ENCODE measurements at places on chromosomes 6 and 20. TPM values are rescaled to one million over a fixed set of nuclear protein-coding genes. Genes with fewer than 3 reads are reported as not detected.

Gene OR12D3
- not detected for total RNA-seq

Gene SYCP2L
- total RNA-seq: not detected

Gene RAET1L
- not detected for total RNA-seq

Gene CSNK2B
- 141 TPM for total RNA-seq

Gene GTSF1L
- total RNA-seq: 1.1 TPM

Gene INSM1
- 0.12 TPM for total RNA-seq

Gene TOX2
- 9.2 TPM for total RNA-seq

Gene GNRH2
- total RNA-seq: 1.9 TPM

Gene C6orf15
- not detected for total RNA-seq

Gene EFCAB8
- total RNA-seq: 1.2 TPM

- no peak for DNase-seq
Observed at GRCh38 chr6:54040545-54040944, 70.7 kb upstream of the MLIP start.

- no peak for DNase-seq
Observed at GRCh38 chr20:63497946-63498935, 642 bp downstream of the EEF1A2 start.

DNA sequence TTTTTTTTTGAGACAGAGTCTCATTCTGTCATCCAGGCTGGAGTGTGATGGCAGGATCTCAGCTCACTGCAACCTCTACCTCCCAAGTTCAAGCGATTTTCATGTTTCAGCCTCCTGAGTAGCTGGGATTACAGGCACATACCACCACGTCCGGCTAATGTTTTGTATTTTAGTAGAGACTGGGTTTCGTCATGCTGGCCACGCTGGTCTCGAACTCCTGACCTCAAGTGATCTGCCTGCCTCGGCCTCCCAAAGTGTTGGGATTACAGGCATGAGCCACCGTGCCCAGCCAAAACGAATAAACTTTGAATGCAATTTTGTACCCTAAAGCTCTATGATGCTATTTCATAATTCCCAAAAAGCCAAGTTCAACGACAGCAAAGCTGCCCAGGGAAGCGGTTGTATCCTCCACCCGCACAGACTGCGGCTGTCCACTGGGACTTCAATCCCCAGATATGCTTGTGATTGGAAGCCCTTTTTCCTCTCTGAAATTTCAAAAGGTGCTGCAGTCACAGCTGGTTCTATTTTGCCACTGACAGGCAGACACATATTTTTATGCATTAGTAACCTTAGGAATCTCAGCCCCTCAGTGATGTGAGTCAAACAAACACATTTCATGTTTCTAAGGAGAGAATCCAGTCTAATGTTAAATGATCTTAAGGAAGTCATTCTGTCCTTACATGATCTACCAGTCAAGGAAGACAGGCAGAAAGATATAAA is 8.7 kb upstream of the RAMACL start:
- no peak for DNase-seq

GRCh38 chr6:52507557-52508260 is 69.2 kb downstream of the TRAM2 start:
- DNase-seq: no peak

GRCh38 chr20:45987108-45987780 is 15.2 kb upstream of the ZNF335 start:
- peak; percentile 56 for DNase-seq

DNA sequence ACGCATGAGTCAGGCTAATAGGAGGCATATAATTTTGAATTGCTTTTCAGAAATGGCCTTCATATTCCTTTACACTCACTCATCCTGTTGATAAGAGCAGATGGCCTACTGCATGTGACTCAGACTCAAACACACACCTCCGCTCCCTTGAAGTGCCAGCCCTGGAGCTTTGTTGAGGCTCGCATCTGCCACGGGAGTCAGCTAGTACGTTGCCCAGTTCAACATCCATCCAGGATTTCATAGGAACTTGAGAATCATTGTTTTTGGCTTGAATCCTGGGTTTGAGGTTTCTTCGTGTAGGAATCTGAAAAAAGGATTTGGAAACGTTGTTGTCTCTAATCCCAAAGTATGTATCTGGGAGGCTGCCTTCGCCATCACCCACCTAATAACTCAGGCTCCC is 87.4 kb upstream of the JAG1 start:
- DNase-seq: no peak

- DNase-seq: no peak
Observed at GRCh38 chr20:59246691-59247400, 53.6 kb upstream of the EDN3 start.

- DNase-seq: peak; percentile 46
Observed at GRCh38 chr6:110878751-110879522, 4.4 kb downstream of the AMD1 start.

GRCh38 chr6:119728935-119729334 is 379.4 kb upstream of the MAN1A1 start:
- DNase-seq: no peak

GRCh38 chr20:41505184-41505583 is 113.0 kb downstream of the CHD6 start:
- DNase-seq: no peak

DNA sequence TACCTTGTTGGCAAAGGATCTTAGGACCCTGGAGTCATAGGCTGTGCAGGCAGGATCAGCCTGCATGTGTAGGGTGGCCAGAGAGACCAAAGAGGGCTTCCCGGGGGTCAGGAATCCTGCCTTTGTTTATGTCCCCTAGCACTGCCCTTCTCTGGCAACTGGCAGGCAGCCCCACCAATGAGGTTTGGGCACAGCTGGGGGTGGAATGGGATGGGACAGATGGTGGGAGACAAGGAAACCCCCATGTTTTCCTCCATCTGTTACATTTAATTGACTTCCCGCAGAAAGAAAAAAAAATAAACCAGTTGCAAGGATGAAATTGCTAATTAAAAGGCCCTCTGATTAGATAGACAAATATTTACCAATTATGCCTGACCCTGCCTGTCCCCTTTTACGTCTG is 27.6 kb downstream of the CD40 start:
- no peak for DNase-seq

- no peak for DNase-seq
Observed at GRCh38 chr6:30554962-30555815, 1.1 kb downstream of the GNL1 start.

- DNase-seq: no peak
Observed at GRCh38 chr20:63345328-63346100, 15.6 kb downstream of the CHRNA4 start.

GRCh38 chr20:44696315-44696714 is 18.9 kb upstream of the CCN5 start:
- DNase-seq: no peak

- no peak for DNase-seq
Observed at GRCh38 chr6:34447910-34448309, 18.0 kb upstream of the PACSIN1 start.

DNA sequence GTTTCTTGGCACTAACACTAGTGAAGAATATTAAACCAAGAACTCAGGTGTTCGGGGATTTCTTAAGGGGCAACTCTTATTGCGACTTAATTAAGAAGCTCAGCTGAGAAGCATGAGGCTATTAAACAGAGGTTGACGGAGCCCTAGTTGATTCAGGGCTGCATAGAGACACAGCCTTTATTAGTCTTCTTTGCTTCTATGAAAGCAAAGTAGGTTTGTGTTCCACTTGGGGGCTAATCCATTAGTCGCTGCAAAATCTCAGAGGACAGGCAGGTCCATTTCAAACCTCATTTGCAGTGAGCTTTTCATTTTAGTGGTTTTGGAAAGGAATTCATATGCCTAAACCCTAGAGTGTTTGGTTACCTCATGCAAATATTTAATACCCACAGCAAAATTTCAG is 506.6 kb upstream of the SULF2 start:
- DNase-seq: no peak

DNA sequence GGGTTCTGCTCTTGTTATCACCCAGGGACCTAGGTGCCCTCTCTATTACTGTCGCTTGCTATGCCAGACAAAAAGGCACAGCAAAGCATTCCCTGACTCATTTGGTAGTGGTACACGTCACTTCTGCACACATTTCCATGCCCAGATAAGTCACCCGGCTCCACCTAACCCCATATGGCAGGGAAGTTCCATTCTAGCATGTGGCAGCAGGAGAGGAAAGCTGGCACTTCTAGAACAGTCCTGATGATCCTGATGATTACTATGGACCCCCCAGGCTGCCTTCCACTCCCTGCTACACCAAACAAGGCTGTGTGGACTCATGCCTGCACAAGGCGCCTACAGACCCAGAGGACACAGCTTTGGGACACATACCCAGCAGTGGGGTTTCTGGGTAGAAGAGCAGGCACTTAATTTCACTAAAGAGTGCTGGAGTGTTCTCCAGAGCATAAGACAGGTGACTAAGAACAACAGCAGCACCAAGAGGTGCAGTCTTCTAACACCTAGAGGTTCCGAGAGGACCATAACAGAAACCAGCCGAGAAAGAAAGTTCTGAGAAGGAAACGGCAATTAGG is 53.5 kb upstream of the NELFCD start:
- no peak for DNase-seq

DNA sequence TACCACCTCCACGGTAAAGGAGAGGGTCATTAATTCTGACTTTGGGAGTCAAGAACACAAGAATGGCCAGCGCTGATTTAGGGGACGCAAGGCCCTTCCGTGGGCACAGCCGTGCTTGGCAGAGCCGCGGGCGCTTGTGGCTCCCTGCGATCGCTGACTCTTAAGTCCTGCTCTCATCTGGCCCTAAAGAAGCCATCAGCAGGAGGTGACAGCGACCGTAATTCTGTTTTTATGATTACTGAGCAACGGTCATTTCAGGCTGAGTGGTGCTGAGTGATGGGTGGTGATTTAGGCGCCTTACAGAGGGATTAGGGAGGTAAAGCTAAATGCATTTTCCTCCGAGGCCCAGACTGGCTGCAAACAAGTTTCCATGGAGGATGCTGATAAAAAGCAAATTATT is 364.6 kb upstream of the SULF2 start:
- DNase-seq: no peak

- no peak for DNase-seq
Observed at GRCh38 chr6:138289739-138290138, 71.4 kb upstream of the PBOV1 start.

- DNase-seq: no peak
Observed at GRCh38 chr20:32798046-32798981, 21.4 kb upstream of the MAPRE1 start.

- DNase-seq: no peak
Observed at GRCh38 chr6:3137057-3137777, 18.7 kb downstream of the BPHL start.

- no peak for DNase-seq
Observed at GRCh38 chr6:24076011-24076410, 50.0 kb upstream of the NRSN1 start.

DNA sequence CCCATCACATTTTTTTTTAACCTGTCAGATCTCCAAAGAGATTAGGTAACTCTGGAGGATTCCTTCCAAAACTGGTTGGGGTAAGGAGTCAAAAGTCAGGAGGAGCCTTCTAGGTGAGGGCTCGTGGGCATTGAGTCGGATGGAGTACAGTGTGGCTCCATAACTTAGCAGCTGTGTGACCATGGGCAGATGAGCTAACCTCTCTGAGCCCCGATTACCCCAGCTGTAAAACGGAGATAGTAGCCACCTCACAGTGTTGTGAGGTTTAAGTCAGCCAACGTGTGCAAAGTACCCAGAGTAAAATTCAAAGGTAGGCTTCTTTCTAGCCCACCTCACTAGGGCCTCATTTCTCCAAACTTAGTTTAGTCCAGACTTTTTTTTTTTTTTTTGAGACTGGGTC is 151.5 kb downstream of the CD24 start:
- no peak for DNase-seq

DNA sequence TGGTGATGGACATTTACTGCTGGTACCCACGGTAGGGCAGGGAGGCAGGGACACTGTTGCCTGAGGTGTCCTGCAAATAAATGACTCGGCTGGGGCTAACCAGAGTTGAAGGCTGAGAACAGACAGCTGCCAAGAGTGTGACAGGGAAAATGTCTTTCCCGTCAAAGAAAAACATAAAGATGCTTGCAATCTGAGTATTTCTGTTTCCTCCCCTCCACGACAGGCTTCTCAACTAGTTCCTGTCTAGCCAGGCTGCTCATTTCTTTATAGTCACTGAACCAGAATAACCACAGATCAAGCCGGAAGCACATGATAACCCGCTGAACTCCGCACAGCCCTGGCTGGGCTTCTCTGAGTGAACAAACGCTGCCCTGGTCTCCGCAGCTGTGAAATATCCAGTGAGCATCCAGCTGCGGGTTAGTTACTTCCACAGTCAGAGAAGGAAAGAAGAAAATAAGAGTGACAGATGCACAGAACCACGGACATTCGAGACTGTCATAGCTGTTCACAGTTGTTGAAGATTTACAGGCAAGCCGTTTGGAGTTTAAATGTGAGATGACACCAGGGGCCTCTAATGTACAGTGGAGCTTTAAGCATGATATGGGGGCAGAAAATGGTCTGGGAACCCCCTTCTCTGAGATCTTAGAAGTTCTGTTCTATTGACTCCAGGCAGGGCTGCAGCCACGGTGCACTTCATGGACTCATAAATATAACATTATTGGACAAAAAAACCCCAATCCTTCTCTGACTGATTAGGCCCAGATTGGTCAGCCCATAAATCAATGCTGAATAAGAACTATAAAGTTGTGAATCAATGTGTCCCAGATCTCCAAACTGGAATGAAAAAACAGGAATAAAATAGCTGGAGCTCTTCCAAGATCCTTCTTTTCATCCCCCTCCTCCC is 299.9 kb upstream of the SUPT3H start:
- peak; percentile 60 for DNase-seq

- no peak for DNase-seq
Observed at GRCh38 chr6:10383331-10384090, 31.4 kb downstream of the TFAP2A start.

- no peak for DNase-seq
Observed at GRCh38 chr6:2434912-2435311, 189.5 kb upstream of the GMDS start.

GRCh38 chr20:46962452-46963195 is 68.0 kb downstream of the EYA2 start:
- DNase-seq: no peak

GRCh38 chr20:58675641-58676040 is 17.0 kb upstream of the NPEPL1 start:
- no peak for DNase-seq

DNA sequence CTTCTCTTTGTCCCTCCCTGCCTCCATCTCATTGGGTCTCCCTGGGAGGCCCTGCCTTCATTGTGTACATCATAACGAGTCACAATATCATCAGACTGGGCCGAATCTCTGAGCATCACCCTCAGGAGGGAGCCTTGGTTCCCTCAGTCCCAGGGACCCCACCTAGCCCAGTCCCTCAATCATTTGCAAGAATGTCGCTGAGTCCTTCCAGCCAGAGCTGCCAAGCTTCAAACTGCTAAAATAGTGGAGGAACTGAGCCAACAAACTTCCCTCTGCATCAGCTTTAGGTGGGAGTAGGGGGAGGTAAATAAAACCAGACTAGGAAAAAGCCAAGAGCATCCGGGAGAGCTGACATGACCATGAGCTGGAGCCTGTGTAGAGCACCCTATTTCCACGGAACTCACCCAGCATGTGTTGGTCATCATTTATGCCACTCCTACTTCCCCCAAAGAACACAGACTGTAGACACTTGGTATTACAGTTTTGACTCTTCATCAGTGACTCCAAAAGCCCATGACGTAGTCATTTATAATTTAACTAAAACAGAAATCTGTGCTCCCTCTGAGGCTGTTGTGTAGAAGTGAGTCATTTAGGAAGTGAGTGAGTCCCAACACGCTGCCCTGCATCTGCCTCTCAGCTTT is 28.8 kb upstream of the IL17A start:
- DNase-seq: no peak

Measured in CD4-positive, CD25-positive, alpha-beta regulatory T cell (primary cell).